ENCODE measurements at places on chromosomes 5 and 9.

DNA sequence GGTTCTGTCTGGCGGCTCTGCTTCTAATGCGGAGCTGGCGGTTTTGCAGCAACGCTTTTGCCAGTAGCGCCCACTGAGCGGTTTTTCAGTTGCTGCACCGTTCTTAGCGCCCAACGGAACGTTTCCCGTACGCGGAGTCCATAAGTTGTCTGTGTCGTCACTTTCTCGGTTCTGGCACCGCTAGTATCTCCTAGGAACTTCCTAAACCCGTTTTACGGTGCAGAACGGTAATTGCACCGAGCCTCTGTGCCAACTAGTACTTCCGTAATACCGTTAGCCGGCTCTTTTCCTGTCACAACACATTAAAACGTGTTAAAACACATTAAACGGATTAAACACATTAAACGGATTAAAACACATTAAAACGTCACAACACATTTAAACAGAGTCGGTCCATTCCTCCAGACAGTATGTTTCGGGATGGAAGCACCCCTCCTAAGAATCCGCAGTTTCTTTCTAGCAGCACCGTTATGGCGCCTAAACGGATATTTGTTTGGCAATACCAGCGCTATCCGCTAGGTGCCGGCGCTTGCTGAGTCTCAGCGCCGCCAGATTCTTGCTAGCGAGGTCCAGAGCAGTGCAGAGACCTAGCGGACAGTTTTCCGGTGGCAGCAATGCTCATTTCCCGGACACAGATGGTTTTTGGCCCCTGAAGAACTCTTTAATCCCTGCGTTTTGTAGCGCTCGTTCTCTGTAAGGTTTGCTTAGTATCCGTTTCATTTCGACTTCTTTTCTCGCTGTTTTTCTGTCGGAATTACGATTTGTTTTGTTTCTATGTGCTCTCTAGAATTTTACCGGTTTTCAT is 45.4 kb downstream of the ANXA2R start:
- no peak for DNase-seq

GRCh38 chr5:142783601-142784341 is 13.6 kb downstream of the ARHGAP26 start:
- DNase-seq = no peak

DNA sequence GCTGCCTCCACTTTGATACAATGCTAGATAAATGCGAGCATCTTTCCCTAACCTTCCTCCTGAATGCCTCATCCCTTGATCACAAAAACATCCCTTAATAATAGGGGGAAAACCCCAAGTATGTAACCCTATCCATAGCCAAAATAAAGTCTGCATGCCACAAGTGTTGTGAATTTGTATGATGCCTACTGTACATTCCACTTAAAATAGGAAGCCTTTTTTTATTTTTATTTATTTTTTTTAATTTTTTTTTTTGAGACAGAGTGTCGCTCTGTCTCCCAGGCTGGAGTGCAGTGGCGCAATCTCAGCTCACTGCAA is 207.0 kb downstream of the AOPEP start:
- DNase-seq = no peak

DNA sequence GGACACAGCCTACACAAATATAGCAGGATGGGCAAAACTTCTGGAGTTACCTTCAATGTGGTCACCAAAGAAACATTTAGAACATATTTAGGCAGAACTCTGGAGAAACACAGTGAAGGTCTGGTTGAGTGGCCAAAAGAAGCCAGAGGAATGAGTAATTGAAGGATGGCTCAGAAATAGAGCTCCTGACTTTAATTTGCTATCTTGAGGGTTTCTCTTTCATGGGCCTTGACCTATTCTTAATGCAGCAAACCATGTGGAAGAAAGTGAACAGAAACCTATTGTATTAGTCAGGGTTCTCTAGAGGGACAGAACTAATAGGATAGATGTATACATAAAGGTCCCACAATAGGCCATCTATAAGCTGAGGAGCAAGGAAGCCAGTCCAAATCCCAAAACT is 650.5 kb downstream of the ACTL7B start:
- DNase-seq = no peak

GRCh38 chr5:92992073-92992472 is 588.9 kb downstream of the NR2F1-AS1 start:
- DNase-seq = no peak

DNA sequence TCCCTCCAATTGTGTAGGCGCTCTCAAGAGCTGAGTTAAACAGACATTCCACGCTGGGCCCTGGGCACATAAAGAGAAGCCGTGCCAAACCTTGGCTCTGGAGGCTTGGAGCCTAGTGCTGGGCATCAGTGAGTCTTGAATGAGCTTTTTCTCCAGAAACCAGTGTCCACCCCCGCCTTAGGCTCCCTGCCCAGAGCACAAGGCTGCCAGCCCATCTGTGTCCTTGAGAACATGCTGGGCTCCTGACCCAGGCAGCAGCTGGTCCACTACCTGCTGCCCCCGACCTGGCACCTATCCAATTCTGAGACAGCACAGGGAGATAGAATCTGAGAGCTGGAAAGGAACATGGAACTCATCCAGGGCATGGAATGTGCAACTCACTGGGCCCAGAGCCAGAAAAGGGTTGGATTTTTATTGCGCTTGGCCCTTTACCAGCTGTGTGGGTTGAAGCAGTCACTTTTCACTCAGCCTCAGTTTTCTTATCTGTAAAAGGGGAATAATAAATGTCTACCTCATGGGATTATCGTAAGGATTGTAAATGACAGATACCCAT is 92.4 kb upstream of the CPLX2 start:
- peak; percentile 94 for DNase-seq

DNA sequence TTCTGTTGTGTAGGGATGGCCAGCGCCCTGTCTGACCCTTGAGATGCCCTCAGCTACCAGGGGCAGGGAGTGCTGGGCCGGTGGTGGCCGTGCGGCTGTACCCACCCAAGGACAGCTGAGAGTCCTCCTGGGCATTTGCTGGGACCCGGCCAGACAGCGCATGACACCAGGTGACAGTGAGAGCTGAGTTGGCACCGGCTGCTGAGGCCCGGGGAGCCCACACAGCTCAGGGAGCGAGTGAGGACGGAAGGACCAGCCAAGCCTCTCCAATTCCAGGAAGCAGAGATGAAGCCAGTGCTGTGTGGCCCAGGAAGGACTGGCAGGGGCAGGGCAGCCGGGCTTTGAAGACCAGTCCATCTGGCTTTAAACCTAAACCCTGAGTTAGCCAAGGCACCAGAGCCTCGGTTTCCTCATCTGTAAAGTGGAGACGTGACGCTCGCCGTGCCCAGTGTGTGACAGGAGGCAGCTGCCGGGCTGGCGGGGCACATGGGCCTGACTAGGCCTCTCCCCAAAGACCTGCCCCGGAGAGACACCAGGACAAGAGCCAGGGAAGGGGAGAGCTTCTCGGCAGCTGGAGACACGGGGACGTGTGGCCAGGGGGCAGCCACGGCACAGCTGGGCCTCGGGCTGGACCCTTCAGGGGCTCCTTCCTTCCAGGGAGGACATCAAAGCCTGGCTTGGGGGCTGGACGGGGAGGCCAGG is 3.0 kb upstream of the AGPAT2 start:
- no peak for DNase-seq

GRCh38 chr9:124724415-124725067 is 46.6 kb downstream of the NR6A1 start:
- no peak for DNase-seq

- DNase-seq = no peak
Observed at GRCh38 chr9:127982912-127983311, 2.1 kb upstream of the EEIG1 start.

DNA sequence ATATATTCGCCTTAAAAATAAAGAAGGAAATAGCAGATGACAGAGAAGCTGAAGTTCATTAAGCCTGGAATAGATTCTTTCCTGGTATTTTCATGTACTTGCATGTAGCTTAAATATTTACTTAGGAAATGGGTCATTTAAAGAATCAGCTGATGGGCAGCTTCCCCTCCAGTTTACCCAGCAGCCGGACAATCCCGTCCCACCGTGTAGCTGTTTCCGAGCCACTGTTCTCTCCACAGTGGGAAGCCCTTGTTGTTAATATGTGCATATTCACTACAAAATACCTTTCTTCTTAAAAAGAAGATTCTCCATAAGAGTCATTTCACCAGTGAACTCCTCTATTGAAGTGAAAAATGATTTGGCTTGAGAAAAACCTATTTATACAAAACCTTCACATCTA is 187.0 kb downstream of the FANCC start:
- no peak for DNase-seq

GRCh38 chr5:151924564-151925301 is at the start of gene GLRA1:
Gene GLRA1, minus strand, starts transcription at chr5:151924851. Its CDS starts 302 bp downstream, at chr5:151924549.
- DNase-seq = no peak

- DNase-seq = peak; percentile 53
Observed at GRCh38 chr5:139676951-139677735, 29.0 kb downstream of the CXXC5 start.

DNA sequence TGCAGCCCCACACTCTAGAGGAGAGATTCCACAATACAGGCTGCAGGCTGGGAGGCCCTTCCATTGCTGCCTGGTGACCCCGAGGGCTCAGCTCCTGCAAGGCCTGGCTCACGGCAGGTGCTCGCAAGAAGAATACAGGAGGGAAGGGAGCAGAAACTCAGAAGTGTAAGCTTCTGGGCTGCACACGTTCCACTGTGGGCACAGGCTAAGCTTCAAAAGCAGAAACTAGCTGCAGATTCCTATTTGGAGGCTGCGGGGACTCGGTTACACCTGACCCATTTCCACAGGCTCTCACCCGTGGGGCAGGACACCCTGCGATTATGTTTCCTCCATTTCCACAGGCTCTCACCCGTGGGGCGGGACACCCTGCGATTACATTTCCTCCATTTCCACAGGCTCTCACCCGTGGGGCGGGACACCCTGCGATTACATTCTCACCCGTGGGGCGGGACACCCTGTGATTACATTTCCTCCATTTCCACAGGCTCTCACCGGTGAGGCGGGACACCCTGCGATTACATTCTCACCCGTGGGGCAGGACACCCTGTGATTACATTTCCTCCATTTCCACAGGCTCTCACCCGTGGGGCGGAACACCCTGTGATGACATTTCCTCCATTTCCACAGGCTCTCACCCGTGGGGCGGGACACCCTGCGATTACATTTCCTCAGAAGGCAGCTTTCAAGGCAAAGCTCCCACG is 10.3 kb downstream of the LPCAT1 start:
- no peak for DNase-seq

GRCh38 chr5:116605310-116606070 is 30.9 kb upstream of the SEMA6A start:
- no peak for DNase-seq

GRCh38 chr5:68348447-68349222 is 133.1 kb downstream of the PIK3R1 start:
- no peak for DNase-seq

GRCh38 chr9:72614067-72614466 is 92.7 kb downstream of the TMC1 start:
- no peak for DNase-seq

DNA sequence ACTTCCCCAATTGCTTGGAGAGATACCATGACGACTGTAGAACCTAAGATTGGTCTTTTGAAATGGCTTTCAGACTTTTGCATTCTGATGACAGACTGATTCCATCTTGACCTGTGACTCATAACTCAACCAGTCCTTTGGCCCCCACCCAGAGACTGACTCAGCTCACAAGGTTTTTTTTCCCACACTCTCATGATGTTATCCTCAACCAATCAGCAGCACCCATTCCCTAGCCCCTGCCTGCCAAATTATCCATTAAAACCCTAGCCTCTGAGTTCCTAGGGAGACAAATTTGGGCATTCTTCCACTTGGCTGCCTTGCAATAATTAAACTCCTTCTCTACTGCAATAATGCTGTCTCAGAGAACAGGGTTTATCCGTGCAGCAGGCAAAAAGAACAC is 1263.3 kb upstream of the CDH9 start:
- DNase-seq = no peak

DNA sequence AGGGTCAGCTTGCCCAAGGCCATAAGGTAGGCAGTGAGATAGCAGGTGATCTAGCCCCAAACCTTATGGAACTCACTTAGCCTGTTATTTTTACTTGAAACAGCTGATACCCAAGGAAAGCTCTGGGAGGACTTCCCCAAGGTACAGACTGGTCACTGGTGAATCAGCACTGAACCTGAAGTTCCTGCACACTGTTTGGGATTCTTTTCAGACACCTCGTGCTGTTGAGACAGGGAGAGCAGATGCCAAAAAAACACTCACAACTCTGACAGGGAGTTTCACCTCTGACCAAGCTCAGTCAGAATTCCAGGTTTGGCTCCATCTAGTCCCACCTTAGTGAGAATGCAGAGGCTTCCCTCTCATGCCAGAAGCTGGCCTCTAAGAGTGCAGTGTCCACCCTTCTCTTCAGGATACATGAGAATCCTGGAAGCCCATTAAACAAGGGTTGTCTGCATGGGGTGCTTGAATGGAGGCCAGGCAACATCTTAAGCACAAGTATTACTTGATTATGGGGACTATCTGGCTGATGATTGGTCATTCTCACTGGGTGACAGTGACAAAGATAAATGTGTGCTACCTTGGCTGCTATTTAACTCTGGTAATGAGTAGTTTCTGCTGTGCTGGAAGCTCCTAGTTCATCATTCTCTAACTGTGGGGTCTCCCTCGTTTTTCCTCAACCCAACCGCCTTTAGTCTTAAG is 122.8 kb upstream of the SLIT3 start:
- no peak for DNase-seq

GRCh38 chr5:119814655-119815054 is 185.3 kb downstream of the FAM170A start:
- no peak for DNase-seq

DNA sequence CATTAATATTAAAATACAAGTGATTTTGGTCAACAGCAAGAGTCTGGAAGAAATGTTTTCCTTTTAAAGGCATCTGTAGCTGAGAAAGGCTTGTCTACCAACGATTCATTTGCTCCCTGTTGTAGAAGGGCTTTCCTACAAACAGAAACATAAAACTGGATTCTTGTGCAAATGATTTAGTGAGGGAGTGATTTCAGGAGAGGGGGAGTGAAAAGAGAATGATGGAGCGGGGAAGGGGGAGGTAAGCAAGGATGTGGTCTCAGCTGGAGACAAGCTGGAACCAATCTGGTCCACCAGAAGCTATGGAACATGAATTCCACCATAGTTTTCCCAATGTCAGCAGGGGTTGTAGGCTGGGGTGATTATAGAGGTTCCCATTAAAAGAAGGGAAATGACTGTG is 196.3 kb downstream of the FBXO4 start:
- DNase-seq = no peak

GRCh38 chr5:62606878-62607277 is 28.3 kb downstream of the LRRC70 start:
- DNase-seq = no peak

DNA sequence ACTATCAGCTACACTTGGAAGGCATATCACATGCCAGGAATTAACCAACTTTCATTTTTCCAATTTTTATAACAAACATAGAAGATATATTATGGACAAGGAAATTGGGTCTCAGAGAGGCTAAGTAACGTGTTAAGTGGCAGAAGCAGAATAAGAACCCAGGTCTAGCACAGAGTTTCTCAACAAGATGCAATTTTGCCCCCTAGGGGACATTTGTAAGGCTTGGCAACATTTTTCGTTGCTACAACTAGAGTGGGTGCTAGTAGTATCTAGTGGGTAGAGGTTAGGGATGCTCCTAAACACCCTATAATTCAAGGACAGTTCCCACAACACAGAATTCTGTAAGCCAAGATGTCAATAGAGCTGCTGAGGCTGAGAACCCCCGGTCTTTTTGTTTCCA is 180.6 kb downstream of the SNCAIP start:
- peak; percentile 23 for DNase-seq

- DNase-seq = no peak
Observed at GRCh38 chr9:94514722-94515121, 40.2 kb upstream of the PCAT7 start.
